ENCODE measurements at places on chromosomes 12 and 14. TPM values are rescaled to one million over a fixed set of nuclear protein-coding genes. Genes with fewer than 3 reads are reported as not detected.
A peak's percentile ranks its signal among the peaks of the same experiment; 100 is the strongest.

- no peak for DNase-seq
Measured at GRCh38 chr12:16300736-16301135, 23.3 kb upstream of the SLC15A5 start.

DNA sequence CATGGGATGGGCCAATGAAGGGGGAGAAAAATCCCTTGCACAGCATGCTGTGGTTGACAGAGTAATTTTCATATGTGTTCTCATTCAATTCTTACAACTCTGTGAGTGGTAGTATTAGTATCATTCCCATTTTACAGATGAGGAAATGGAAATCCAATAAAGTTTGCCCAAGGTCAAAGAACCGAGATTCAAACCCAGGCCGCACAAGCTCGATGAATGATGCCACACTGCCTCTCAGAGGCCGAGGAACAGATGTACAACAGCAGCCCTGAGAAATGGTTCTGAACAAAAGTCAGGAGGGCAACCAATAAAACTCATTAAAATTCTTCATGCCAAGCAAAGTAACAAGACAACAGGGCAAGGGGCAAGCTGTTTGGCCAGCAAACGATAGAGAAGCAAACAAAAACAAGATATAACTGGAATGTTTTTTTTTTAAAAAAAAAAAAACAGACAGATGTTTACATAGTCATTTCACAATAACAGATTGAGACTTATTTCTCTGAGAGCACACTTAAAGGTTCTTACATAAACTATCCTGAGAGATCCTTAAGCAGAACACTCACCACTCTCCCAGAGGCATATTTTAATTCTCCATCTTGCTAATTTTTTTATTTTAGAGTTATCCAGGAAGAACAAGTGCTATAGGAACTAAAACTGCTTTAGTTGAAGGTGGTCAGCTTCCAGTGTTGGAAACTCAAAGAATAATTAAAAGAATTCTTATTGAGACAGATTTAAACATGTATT, 85.8 kb downstream of the EXOC5 start:
- DNase-seq, result peak; percentile 15

DNA sequence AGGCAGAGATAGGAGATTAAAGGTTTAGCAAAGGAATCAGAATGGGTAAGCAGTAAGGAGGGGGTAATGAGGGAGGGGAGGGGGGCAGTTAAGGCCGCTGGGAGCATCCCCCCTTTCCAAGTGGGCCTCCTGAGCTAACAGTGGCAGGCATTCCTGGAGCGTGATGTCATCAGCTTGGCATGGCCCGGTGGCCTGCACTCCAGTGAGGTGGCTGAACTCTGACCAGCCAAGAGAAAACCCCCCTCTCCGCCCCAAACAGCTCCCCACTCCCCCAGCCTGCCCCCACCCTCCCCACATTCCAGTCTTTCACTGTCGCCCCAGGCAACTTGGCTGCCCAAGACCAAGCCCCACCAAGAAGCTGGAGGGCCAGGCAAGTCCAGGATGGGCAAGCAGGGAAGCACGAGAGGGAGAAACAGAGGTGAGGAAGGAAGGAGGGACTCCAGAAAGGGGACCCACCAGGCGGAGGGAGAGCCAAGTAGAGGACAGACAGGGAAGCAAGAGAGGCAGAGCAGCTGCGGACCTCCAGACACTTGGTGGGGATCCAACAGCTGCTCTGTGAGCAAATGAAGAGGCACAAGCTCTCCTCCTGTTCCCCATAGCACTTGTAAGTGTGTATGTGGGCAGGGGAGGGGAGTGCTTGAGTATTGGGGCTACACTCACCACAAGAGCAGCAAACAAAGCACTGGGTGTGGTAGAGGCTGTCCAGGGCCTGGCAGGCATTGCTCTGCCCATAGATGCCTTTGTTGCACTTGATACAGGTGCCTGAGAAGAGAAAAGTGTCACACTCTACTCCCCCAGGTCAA, 4.5 kb downstream of the AJUBA start:
- DNase-seq, result peak; percentile 100

- DNase-seq, result peak; percentile 94
Measured at GRCh38 chr14:69766984-69767368, at the start of gene SRSF5. SRSF5 (plus strand) TSS chr14:69767142; CDS start chr14:69768157, 1,015 bp downstream.

GRCh38 chr14:104360501-104360900, 219.1 kb upstream of the C14orf180 start:
- no peak for DNase-seq

The RD3L gene
- not detected for total RNA-seq

The RGS6 gene
- total RNA-seq, result not detected
